ENCODE measurements at places on chromosomes 7 and 10.

GRCh38 chr10:45513551-45513950, 139.5 kb downstream of the ALOX5 start:
- no peak for DNase-seq

- no peak for DNase-seq
Measured at GRCh38 chr10:113825791-113826190, 28.1 kb downstream of the DCLRE1A start.

DNA sequence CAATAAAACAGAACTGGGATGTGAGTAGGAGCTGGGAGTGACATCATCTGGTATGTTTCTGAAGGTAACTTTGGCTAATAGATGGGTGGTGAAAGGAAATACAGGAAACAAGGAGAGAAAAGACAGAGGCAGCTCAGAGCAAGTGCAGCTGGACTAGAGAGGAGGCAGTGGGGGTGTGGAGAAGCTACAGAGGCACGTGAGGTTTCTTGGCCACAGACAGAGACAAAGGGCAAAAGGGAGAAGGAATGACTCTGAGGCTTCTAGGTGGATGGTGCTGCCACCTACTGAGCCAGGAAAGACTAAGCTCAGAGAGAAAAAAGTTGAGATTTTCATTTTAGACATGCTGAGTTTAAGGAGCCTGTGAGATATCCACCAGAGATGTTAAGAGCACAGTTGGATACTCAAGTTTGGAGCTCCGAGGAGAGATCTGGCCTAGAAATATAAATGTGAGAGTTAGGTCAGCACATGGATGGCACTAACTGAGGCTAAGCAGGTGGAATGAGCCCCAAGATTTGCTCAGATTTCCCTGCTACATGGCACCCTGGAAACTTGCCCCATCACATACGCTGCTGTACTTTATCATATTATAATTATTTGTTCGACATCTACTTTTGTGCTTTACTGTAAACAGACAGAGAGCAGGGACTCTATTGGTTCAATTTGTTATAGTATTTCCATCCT, 293.0 kb upstream of the IMMP2L start:
- DNase-seq, result peak; percentile 31

DNA sequence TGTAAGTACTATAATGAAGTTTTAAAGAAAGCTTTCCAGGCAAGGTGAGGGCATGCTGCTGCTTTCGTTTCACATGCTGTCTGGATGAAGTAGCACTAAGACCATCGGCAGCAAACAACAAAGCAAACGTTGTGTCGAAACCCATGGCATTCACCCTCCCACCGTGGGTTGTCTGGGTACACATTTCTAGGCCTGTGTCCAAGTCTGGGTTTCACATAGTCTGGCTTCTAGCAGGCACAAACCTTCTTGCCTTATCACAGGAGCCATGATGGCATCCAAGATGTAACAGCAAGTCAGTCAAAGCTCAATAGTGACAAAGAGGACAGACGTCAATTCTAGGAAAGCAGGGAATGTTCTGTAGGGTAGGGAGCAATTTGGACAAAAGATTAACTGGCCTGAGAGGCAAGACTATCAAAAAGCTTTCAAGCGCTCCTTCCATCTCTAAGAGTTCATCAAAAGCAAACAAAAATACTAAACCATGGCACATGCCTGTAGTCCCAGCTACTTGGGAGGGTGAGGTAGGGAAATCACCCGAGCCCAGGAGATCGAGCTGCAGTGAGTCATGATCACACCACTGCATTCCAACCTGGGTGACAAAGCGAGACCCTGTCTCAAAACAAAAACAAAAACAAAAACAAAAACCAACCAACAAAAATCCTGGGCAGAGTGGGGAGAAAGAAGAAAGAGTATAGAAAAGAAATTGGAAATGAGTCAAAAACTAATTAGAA, 42.7 kb downstream of the PAXIP1 start:
- no peak for DNase-seq

DNA sequence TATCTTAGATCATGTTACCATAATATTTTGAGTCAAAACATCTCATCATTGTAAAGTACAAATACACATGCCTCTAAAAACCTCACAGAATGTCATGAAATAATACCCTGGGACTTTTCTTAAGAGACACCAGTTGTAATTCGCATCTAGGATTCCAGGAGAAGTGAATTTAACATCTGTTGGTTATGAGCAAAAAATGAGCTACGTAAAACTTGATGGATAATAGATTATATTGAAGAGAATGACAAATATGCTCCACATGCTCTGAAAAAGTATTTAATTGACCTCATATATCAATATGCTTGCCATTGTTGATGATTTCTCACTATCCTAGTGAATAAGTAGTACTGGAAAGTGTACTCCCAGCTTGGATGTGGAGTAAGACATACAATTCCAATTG, 227.0 kb downstream of the BBS9 start:
- no peak for DNase-seq

GRCh38 chr10:127451628-127452027, 97.5 kb upstream of the NPS start:
- DNase-seq, result no peak

GRCh38 chr10:21285207-21285606, 240.3 kb downstream of the SKIDA1 start:
- no peak for DNase-seq

- DNase-seq, result no peak
Measured at GRCh38 chr7:28473571-28474281, 61.4 kb downstream of the CREB5 start.

DNA sequence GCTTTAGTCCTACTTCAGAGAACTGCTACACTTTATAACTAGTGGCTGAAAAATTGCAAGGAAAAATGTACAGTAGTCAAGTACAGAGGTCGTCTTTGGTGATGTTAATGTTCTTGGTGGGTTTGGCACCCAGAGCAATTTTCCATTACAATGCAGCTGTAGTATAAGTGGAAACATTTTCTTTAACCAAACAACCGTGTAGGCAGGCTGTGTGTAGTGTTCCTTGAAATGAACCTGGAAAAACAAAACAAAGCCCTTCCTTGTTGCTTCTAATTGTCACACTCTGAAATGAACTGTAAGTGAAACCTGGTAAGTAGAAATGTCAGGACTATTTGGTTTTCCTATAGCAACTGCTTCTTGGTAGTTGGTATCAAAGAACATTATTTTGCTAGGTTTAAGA, 256.9 kb downstream of the MDFIC start:
- DNase-seq, result no peak

DNA sequence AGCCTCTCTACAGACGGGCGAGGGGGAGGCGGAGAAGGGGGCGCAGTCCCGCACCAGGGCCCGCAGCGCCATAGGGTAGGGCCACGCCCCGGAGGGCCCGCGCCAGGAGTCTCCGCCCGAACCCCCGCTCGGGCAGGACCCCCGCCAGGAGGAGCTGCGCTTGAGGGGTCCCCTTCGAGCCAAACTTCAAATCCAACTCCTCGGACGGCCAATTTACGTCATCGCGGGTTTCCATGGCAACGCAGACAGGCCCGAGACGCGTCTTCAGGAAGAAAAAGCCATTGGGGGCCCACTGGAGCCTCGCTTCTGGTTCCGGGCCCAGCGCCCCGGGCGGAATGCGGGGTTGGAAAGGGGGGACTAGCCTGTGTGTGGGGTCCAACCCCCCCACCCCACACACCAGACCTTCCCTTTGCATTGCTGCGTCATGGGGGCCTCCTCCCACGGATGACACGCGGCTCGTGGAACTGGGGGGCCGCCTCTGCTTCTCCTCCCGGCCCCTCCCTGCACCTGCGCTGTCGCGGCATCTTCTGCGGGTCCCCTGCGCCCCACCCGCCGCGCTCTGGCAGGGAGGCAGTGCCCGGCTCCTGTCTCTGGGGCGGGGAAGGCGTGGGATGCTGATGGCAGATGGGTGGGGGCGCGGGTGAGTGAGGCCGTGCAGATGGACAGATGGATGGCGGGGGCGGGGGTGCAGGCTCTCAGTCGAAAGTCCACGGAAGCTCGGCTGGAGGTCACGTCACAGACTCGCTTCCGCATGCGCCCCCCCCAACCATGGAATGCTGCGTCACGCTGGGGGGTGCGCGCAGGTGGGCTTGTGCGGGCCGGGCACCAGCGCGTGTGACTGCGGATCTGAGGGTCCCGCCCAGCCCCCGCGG, 1.2 kb downstream of the CALY start:
- DNase-seq, result peak; percentile 67

GRCh38 chr10:31704195-31704594, 224.4 kb downstream of the ARHGAP12 start:
- DNase-seq, result no peak

- no peak for DNase-seq
Measured at GRCh38 chr7:42100156-42100508, 136.9 kb downstream of the GLI3 start.

DNA sequence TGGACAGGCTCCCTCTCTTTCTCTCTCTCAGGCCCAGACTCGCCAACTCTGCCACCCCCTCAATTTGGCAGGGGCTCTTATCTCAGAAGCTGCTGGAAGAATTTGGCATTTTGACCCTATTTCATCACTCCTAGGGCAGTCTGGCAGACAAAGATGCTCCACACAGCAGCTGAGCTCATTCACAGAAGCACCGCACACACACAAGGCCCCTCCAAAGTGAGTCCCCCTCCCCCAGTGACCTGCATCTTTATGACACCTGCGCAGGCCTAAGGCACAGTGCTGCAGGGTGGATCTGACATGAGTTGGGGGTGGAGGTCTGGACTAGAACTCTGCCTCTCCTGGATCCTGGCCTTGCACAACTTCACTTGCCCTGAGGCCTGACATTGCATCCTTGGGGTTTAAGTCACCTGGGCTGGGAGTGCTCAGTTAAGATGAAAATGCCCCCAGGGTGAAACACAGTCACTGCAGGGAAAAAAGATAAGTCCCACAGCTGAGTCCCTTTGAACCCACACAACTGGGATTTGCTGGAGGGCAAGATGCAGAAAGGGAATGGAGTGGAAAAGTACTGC, 41.1 kb upstream of the DUSP5 start:
- no peak for DNase-seq

GRCh38 chr7:108911016-108911415, 341.3 kb downstream of the DNAJB9 start:
- no peak for DNase-seq

DNA sequence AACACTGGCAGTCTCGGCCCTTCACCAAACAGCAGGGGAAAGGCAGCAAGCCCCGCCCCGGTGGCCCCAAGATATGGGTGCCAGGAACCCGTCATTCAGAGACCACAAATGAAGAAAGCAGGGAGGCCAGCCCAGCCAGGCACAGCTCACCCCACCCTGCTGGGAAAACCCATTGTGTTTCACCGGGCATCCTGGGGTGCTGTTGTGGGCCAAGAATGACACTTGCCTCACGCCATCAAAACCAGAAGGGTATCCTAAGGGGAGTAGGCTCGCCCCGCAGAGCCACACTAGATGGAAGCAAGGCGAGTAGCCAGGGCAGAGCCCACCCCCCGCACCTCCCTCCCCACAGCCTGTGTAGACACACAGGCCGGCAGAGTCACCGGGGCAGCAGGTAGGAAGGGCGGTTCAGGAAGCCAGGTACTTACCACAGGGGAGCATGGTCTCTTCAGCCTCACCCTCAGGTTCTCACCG, 72.5 kb upstream of the KCNMA1 start:
- DNase-seq, result no peak

GRCh38 chr7:121285066-121285667, 43.6 kb upstream of the WNT16 start:
- DNase-seq, result no peak

- DNase-seq, result no peak
Measured at GRCh38 chr7:32958046-32959025, 1.1 kb downstream of the FKBP9 start.

GRCh38 chr10:72274730-72275350, 1.1 kb downstream of the DDIT4 start:
- peak; percentile 78 for DNase-seq

DNA sequence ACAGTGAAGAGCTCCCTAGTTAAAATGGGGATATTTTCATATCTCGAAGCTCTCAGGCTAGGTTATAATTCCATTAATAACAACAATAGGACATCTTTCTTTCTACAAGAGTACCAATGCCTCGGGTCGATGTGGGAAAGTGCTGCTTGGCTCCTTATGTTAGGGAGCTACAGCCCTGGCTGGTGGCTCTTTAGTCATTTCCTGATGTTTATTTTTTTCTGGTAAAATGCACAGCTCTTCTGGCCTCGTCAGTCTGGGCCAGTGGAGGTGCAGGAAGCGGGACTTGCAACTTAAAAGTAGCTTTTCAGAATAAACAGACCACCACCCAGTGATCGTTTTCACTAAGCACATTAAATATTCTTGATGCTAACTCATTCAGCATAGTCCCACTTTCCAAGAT, 58.3 kb downstream of the MKX start:
- no peak for DNase-seq

DNA sequence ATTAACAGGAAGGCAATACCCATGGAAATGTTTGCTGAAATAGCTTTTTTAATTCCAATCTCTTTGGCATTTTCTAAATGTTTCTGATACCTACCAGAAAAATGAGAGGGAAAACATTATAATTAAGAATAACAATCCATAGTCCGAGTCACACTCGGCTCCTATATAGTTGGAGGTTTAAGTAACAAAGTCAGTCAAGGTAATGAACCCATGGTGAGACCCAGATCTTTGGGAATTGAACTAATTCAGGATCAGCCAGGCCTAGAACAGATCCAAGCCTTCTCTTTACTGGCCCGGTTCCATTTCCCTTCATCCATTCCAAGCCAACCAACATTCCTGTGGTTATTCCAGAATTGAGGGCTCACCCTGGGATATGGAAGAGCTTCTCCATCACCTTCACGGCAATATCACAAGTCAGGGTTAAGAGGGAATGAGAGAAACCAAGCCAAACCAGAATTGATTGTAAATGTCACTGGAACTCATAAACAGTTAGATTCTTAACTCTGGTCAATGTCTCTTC, 28.3 kb downstream of the ABCB4 start:
- DNase-seq, result no peak

DNA sequence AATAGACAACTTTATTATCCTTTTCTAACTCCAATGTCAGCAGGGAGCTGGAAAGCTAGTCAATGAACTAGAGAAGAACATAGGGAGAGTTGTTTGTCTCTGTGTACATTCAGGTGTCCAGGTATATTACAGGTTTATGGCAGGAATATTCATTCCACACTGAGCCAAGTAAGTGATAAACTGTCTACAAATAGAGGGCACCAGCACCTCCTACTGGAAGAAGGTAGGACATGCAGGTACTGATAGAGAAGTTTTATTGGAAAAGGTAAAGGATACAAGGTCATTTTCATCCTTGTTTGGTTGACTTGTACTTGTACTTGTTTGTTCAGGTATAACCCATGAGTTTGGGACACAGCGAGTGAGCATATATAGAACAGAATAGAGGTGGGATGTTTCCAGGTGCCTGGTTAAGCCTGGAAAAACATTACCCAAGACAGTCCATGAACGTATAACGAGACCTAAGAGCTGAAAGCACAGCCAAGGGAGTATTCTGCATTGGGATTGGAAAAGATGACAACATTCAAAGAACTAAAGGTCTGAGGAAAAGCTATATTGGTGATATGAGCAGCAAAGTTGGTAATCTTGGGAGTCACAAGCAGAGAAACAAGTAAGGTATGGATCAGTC, 61.4 kb upstream of the PPP1R3C start:
- no peak for DNase-seq

GRCh38 chr7:47819607-47819920, 128.7 kb downstream of the PKD1L1 start:
- no peak for DNase-seq

- no peak for DNase-seq
Measured at GRCh38 chr10:35416619-35417312, 80.5 kb downstream of the CCNY start.
